ENCODE measurements at places on chromosomes 5 and 9.
A peak's percentile ranks its signal among the peaks of the same experiment; 100 is the strongest.

DNA sequence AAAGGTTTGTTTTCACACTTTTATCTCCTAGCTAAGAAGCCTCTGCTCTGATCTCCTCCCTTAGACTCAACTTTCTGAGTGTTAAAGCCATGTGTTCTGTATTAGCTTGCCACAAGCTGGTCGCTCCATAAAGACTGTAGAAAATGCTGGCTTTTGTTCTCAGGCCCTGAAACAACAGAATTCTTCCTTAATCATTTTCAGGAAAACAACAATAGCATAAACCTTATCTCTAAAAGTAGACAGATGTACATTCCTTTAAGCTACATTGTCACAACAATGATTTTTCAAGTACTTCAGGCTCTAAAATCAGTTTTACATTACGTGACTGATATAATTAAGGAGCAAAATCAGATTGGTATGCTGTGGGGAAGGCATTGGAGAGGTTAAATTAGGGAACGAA, 41.9 kb downstream of the VCAN start:
- DNase-seq, result no peak

DNA sequence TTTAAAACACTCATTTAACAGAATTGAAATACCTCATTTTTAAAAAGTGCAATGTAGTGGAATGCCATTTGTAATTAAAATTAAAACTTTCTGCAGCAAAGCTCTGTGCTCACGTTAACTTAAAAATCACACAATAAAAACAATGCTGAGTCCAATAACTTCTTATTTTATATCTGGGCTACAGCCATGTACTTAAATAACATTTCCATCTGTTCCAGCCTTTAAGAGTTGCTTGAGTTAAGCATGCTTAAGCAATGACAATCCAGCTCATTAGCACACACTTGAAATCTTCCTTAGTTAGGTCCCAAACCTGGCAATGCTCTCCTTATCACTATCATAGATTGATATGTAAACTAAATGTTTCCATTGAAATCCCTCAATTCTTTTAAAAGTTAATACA, 132.3 kb upstream of the CDH12 start:
- DNase-seq, result no peak

DNA sequence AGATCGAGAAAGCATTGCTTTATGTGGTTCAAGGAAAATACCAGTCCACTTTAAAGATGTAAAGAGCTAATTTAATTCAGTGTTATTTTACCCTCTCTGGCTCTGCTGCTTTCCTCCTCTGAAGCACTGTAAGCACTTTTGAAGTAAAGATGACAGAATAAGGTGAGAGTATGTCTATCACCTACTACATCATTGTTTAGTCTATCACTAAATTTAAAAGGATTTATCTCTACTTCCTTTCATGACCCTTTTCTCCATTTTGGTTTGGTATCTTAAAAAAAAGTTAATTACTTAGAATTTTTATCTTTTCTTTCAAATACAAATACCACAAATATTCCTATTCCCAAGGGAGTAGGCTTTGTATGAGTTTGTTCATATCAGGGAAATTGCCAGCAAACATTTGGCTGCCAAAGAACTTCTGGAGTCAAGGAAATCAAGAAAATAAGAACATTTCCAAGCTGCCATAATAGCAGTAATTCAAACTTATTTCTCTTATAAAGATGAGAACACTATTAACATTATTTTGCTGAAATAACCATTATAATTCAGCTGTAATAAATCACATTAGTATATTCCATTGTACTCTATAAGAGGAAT, 77.8 kb downstream of the SLC38A9 start:
- no peak for DNase-seq

- DNase-seq, result no peak
These were observed 79.3 kb upstream of the SH3PXD2B start for GRCh38 chr5:172533399-172534228.

GRCh38 chr9:91221332-91221731, 140.4 kb downstream of the AUH start:
- peak; percentile 46 for DNase-seq

Data from mesenchymal stem cell (in vitro differentiated cells and primary cell).